CD4-positive, alpha-beta T cell treated with Interleukin-1 beta for 1 hour (primary cell): ENCODE measurements at places on chromosomes 1 and 21.

- no peak for DNase-seq
Observed at GRCh38 chr1:40079774-40080400, 17.2 kb downstream of the PPT1 start.

DNA sequence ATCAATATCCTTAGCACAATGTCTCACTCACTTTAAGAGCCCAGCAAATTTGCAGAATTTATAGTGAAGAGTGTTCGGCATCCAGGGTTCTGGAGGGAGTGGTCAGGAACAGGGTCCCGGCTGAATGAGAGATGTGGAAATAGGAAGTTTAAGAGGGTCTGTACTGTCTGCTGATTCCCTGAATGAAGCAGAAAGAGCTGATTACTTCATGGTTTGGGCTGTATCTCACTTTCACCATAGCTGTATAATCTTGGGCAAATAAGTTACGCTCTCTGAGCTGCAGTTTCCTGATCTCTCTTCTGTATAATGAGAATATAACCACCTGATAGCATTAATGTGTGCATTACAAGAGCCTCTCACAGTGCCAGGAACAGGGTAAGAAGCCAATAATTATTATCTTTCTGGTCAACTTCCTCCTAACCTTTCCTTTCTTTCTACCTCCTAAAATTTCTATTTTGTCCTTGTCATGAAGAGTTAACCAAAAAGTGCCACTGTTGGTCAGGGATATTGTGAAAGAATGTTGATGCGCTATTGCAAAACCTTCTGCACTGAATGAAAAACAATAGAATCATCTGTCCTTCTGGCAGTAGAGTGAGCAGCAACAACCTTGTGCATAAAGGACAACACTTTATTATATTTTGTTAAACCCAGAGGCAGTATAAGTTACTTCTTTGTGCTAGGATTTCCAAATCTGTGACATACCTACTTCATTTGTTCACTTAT lies 14.7 kb upstream of the PTGFR start:
- no peak for DNase-seq

GRCh38 chr1:170483051-170483450 lies 48.9 kb upstream of the GORAB start:
- DNase-seq = no peak

- no peak for DNase-seq
Observed at GRCh38 chr1:211620097-211620496, 41.1 kb upstream of the SLC30A1 start.

GRCh38 chr1:213295860-213296259 lies 244.8 kb downstream of the RPS6KC1 start:
- no peak for DNase-seq

DNA sequence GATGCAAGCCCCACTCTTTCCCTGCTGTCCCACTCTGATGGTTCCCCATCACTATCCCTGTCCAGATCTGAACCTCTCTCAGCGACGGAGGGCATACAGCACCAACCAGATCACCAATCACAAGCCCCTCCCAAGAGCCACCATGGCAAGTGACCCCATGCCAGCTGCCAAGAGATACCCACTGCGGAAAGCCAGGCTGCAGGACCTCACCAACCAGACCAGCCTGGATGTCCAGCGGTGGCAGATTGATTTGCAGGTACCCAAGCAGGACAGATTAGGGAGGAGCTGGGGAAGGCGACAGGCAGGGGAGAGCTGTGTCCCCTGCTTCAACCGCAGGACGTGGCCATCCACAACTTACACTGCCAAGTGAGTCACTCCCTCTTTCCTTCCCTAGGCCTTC lies 46.9 kb downstream of the VWA5B1 start:
- no peak for DNase-seq

DNA sequence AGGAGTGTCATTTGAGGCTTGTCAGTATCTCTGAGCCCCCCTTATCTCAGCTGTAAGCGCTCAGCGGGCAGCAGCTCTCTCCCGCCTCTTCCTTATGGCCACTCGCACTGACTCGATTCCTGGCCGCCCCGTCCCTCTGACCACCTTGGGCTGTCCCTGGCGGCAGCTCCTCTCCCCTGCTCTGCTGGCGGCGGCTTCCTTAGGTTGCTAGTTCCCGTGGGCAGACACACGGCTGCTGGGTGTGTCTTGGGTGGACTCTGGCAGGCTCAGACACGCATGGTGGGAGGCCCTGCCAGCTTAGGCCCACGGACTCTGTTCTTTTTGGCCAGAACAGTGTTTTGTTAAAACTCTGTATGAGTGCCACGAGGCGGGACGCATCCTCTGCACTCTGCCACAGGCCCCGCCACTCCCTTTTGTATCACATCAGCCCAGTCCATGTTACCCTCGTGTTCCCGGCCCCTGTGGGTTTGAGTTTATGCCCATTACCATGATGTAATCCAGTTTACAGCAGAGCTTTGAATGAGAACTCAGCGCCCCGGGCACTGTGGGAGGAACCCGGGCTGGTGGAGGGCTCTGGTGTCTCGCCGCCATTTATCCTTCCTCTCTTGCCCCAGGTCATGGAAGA lies 45.9 kb downstream of the COQ8A start:
- no peak for DNase-seq

DNA sequence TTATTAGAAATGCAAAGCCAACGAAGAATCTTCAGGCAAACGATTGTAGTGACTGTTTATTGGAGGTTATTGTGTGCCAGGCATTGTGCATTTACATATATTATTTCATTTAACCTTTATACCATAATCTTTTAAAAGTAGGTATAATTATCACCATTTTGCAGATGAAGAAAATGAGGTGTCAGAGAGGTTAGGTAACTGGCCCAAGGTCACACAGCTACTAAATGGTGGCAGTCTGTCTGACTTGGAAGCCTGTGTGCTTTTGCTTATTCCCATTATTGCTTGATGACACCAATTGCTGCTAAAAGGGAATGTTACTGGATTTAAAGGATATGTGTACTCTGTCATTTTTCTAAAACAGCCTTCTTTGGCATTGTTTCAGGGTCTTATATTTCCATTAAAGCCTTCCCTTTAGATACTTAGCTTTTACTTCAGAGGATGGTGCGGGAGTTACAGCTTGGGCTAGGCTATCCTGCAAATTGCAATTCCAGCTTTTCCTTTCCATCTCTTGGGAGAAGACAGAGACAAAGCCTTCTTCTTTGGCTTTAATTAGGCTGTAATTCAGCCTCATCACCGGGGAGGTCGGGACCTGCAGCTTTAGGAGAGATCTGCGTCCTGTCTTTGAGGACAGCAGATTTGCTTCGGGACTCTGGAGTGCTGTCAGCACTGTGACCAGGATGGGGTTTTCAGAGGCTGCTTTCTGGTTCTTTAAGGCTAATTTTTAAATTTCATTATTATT lies 37.4 kb upstream of the ERRFI1 start:
- DNase-seq = no peak

GRCh38 chr1:226428348-226428747 lies 20.5 kb upstream of the PARP1 start:
- no peak for DNase-seq

DNA sequence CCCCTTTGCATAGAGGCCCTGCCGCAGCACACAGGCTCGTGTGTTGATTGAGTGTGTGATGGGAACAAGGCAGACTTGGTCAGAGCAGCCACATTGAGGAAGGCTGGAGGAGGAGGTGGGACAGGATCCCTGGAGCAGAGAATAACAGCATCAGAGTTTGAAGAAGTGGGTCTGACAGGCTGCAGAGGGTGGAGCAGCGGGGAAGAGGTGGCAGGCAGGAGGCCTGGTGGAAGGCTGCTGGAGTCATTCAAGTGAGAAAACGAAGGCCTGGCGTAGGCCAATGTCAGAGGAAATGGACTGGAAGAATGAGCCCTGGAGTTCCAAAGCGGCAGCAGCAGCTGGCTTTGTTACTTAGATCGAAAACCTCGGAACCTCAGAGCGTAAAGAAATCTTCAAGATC lies 115.0 kb upstream of the GRIK3 start:
- no peak for DNase-seq

GRCh38 chr1:150787455-150787854 lies 20.6 kb downstream of the CTSK start:
- DNase-seq = no peak

- no peak for DNase-seq
Observed at GRCh38 chr21:29938776-29939103, 1.1 kb downstream of the GRIK1 start.

- no peak for DNase-seq
Observed at GRCh38 chr1:216420263-216420662, 3.0 kb downstream of the USH2A start.

GRCh38 chr1:85692730-85693314 lies 15.4 kb downstream of the ZNHIT6 start:
- DNase-seq = no peak

DNA sequence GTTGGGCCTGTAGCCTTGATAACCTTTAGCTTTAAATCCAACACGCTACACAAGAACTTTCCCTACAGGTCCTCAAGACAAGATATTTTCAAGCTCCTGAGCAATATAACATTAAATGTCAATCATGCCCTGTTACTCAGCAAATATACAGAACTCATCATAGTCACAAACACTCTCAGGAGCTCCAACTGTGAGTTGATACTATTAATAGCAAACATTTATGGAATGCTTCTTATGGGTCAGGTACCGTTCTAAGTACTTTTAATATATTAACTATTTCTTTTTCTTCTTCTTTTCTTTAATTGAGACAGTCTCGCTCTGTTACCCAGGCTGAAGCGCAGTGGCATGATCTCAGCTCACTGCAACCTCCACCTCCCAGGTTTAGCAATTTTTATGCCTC lies 10.1 kb downstream of the EYA3 start:
- DNase-seq = no peak

DNA sequence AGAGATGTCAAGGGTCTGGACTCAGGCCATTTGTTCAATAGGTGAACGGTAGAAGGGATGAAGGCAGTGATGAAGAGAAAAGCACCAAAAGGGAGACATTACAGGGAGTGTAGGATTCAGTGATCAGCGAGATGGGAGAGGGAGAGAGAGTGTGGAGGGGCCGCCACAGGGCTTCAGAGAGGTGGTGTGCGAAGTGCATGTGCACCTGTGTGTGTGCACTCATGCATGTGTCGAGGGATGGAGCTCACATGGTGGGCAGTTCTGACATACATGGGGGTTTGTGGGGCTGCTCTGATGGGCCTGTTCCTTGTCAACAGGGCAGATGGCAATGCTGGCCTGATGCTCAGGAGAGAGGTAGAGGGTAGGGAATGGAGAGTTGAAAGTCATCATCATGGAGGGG lies 11.4 kb upstream of the KCNA2 start:
- no peak for DNase-seq

GRCh38 chr1:77768006-77768405 lies 8.4 kb upstream of the USP33 start:
- DNase-seq = no peak

GRCh38 chr1:232271991-232272589 lies 357.8 kb downstream of the SIPA1L2 start:
- no peak for DNase-seq

- no peak for DNase-seq
Observed at GRCh38 chr1:208233546-208233945, 10.6 kb downstream of the PLXNA2 start.

DNA sequence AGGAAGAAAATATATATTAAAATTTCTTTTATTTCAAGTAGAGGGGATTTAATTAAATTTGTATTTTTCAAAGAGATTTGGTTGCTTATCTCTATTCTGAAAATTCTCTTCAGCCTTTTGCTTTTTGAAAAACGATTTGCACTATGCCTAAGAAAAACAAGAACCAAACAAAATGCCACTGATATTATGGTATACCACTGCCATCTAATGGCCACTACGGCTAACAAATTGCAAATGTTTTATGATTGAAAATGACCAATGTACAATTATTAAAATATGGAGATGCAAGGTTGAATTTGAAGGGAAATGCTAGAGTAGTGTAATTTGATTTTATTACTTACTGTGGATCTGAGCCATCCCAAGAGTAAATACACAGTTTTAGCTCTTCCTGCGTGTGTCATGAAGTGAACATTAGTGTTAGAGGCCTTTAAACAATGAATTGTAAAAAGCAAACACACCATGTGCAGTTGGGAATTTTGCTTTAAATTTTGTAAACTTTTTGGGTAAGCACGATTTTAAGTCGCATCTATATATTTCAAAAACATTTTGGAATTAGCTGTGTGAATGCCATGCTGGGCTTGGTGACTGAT lies 137.4 kb upstream of the USP25 start:
- no peak for DNase-seq

GRCh38 chr1:109133002-109133706 lies 19.2 kb downstream of the ELAPOR1 start:
- DNase-seq = no peak
